Activated CD4-positive, alpha-beta T cell treated with anti-CD3 and anti-CD28 coated beads, Interleukin-2, amount 10 ng/mL, durations not matched to agents 24 days and 14 days (primary cell): ENCODE measurements at places on chromosomes 4 and X. TPM values are rescaled to one million over a fixed set of nuclear protein-coding genes. Genes with fewer than 3 reads are reported as not detected.
A peak's percentile ranks its signal among the peaks of the same experiment; 100 is the strongest.

DNA sequence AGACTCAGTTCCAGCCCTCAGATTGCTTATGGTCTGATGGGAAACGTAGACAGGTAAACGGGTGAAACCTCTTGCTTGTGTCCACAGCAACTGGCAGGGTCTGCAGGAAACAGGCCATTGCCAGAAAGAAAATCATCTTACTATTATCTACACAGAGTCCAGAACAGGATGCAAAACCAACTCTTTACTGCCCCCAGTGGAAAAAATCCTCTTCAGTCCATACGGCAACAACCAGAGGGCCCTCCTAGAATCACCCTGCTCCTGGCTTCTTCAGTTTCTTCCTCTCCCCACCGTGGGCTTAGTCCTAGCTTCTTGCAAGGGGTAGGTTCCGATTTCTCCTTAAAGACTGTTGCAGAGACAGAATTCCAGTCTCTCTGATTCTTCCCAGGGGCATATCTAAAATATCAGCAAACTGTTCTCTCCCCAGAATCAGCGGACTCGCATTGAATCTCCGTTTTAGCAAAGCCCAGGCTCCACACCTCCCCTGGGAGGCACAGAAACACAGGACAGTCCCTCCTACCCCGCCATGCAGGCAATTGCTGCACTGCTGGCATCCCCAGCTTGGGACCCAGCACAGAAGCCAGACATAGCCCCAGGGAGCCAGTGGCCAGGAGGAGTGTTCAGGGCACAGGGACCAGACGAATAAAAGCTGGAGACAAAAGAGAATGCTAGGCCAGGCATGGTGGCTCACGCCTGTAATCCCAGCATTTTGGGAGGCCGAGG lies 41.0 kb upstream of the SH3RF1 start:
- H3K36me3 ChIP-seq = no peaks in the 10 kb centered on the region
- H3K4me3 ChIP-seq = no peak overlapping the region
- H3K27me3 ChIP-seq = peaks cover 2% of the 10 kb centered on the region

- no peak overlapping the region for H3K27ac ChIP-seq
- H3K27me3 ChIP-seq = no peaks in the 10 kb centered on the region
- H3K4me3 ChIP-seq = no peak overlapping the region
- peaks cover 9% of the 10 kb centered on the region for H3K4me1 ChIP-seq
- DNase-seq = no peak
Observed at GRCh38 chrX:123625952-123626351, 106.9 kb downstream of the THOC2 start.

- H3K4me3 ChIP-seq = peak overlapping the region; percentile 7
- peak overlapping the region; percentile 82 for H3K27ac ChIP-seq
- H3K4me1 ChIP-seq = peaks cover 40% of the 10 kb centered on the region
- peak; percentile 79 for DNase-seq
- H3K36me3 ChIP-seq = no peaks in the 10 kb centered on the region
Observed at GRCh38 chr4:36348403-36348938, 67.1 kb downstream of the DTHD1 start.

DNA sequence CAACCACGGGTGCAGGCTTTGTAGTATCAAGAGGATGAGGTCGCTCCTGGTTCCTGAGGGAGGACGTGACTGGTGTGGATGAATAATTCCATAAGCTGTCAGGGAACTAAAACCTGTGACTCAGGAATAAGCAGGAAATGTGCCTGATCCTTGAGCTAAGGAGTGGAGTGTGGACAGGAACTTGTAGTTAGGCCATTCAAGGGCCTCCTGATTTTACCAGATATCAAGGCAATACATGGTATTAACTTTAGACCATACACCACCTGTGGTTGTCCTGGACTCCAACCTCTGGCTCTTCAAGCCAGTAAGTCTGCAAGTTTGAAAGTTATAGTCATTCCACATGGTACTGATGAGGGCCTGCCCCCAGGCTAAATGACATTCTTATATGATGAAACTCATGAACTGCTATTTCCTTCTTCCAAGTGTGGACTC lies 12.1 kb upstream of the ING2 start:
- DNase-seq = no peak
- H3K27ac ChIP-seq = no peak overlapping the region
- H3K4me1 ChIP-seq = no peaks in the 10 kb centered on the region
- H3K36me3 ChIP-seq = peaks cover 21% of the 10 kb centered on the region
- no peak overlapping the region for H3K4me3 ChIP-seq

DNA sequence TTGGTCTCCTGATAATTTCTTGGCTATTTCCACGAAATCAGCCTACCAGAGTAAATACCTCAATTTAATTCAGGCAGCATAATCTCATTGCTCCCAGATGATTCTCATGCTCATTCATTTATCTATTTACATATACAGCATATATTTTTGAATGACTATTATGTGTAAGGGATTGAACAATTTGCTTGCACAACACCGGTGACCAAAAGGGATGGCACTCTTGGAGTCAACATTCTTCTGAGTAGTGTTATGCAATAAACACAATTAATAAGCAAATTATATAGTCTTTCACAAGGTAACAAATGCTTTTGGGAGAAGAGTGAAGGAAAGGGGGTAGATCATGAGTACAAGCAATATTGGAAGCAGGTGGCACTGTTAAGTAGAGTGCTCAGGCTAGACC lies 1015.3 kb downstream of the ARAP2 start:
- DNase-seq = no peak
- no peak overlapping the region for H3K4me3 ChIP-seq
- H3K27ac ChIP-seq = no peak overlapping the region
- H3K36me3 ChIP-seq = no peaks in the 10 kb centered on the region
- no peaks in the 10 kb centered on the region for H3K4me1 ChIP-seq

DNA sequence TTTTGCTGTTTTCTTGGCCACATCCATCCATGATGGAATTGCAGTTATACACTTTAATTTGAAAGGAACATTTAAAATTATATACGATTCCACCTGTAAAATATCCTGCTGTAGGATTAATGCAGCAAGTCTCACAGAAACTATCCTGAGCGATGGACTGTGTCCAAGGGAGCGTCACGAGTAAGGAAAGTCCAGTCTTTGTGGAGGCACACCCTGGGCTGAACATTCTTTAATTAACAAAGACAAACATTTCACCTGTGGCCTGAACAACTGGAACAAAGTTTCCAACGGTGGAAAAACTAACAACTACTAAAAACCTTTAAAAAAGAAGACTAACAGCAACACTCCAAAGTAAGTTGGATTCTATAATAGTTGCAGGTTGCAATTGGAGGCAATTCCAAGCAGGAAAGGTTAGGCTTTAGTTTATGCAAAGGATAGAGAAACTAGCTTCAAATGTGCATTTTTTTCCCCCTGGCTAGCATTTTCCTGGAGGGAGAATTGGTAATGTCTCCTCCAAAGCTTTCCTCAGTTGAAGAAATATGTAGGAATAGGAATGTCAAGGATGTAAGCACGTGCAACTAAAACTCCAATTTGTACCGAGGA lies 11.0 kb downstream of the EREG start:
- peaks cover 10% of the 10 kb centered on the region for H3K27me3 ChIP-seq
- H3K27ac ChIP-seq = no peak overlapping the region
- H3K4me3 ChIP-seq = no peak overlapping the region
- peaks cover 2% of the 10 kb centered on the region for H3K4me1 ChIP-seq
- no peak for DNase-seq

DNA sequence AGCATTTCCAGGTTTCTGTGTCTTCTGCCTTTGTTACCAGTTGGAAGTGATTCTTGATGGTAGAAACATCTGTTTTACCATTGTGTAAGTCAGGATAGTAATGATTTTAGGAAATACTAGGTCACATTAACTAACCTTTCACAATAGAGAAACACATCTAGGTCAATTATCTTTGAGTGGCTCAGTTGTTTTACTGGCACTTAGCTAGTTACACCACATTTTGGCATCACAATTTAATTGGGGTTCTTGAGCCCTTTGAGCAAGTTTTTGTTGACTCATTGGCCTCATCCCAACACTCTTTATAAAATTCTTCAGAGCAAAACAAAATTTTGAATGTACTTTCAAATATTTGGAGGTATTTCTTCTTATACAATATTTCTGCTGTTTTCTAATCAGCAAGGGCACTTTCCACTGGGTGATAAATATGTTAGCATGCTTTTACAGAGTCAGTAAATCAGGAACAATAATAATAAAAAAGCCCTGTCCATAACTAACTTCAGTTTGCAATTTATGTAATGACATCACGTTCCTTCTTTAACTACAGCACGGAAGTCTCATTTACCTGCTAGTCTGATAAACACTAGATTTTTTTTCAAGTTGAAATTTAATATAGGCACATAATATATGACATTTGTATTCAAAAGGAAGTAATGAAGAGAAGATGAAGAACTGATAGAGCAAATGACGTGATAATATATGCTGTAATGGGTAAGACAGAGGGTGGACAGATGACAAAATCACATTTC lies 64.8 kb upstream of the GK2 start:
- no peaks in the 10 kb centered on the region for H3K4me1 ChIP-seq
- H3K36me3 ChIP-seq = no peaks in the 10 kb centered on the region
- no peak for DNase-seq
- no peak overlapping the region for H3K4me3 ChIP-seq
- no peaks in the 10 kb centered on the region for H3K27me3 ChIP-seq

DNA sequence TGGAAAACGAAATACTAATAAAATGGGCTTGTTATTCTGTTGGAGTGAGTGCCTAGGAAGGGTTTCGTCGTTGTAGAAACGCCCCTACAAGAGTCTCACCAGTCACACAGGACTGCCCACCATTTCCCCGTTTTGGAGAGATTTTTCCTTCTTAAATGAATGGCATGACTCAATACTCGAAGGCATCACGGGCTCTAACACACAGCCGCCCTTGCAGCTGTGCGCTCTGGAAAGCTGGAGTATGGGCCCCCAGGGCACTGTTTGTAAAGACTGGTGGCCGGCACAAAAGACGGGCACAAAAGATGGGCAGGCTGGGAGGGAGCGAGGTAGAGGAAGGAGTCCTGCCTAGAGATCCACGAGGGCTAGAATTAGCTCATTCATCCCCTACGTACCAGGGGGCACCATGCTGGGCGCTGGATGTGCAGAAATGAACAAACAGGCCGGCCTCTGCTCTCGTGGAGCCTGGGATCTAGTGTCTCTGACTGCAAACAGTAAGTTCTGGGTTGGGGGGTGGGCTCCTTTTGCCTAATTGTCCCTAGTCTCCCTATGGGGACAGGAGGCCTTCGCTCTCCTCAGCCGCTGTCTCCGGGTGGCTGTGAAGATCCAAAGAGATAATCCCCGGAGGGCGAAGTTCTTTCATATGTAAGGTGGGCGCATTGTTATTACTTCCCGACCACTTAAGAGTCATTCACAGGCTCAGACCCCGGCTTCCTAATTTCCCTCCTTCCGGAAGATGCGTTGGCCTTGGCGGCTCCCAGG lies 1.0 kb upstream of the SFRP2 start:
- H3K4me1 ChIP-seq = peaks cover 23% of the 10 kb centered on the region
- H3K4me3 ChIP-seq = no peak overlapping the region
- peaks cover 92% of the 10 kb centered on the region for H3K27me3 ChIP-seq
- no peaks in the 10 kb centered on the region for H3K36me3 ChIP-seq

GRCh38 chr4:6887591-6888371 lies 21.8 kb upstream of the TBC1D14 start:
- no peaks in the 10 kb centered on the region for H3K27me3 ChIP-seq
- H3K27ac ChIP-seq = no peak overlapping the region
- H3K4me1 ChIP-seq = peaks cover 16% of the 10 kb centered on the region

DNA sequence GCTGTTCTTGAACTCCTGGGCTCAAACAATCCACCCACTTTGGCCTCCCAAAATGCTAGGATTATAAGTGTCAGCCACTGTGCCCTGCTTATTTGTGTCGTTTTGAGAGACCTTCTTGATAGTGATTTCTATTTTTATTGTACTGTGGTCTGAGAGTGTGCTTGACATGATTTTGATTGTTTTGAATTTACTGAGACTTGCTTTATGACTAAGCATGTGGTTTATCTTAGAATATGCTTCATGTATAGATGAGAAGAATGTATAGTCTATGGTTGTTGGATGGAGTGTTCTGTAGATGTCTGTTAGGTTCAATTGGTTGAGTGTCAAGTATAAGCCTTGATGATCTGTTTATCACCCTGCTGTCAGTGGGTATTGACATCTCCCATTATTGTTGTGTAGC lies 789.3 kb downstream of the IL1RAPL1 start:
- no peaks in the 10 kb centered on the region for H3K36me3 ChIP-seq
- H3K27ac ChIP-seq = no peak overlapping the region
- no peak overlapping the region for H3K4me3 ChIP-seq

DNA sequence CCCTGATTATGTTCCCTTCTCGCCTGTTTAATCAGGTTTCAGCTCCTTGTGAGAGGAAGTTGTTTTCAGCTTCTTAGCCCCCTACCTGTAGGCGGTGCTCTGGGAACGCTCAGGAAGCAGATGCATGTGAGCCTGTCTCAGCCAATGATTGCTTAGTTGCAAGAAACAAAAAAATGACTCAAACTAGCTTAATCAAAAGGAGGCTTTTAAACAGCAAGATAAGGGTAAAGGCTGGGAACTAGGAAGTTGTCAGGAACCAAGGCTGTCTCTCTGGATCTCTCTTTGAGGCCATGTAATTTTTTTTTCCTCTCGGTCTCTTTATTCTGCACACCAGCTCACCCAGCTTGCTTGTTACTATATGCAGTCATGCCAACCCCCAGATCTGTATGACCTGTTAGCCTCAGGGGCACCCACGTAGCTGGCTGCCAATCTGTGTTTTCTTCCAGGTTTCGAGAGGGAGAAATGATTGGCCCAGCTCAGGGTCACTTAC lies 109.1 kb downstream of the PTTG2 start:
- peak; percentile 82 for DNase-seq
- peaks cover 16% of the 10 kb centered on the region for H3K4me1 ChIP-seq
- H3K4me3 ChIP-seq = no peak overlapping the region
- no peak overlapping the region for H3K27ac ChIP-seq
- peaks cover 33% of the 10 kb centered on the region for H3K36me3 ChIP-seq

DNA sequence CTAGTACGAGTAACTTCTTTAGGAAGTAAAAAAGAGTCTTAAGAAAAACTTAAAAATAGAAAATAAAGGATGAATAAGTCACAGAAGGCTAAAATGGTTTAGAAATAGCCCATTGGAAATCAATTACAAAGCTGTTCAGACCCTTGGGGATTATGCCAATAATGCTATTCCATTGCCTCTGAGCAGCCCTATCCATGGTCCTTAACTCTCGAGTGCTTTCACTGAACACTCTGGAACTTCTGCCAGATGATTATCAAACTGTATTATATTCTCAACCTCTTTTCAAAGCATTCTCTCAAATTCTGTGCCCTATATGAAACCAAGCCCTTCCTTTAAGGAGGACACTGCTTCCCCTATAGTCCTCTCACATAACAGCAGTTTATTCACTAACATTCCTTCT lies 17.0 kb downstream of the SLC9B1 start:
- no peak overlapping the region for H3K4me3 ChIP-seq
- no peaks in the 10 kb centered on the region for H3K4me1 ChIP-seq
- no peak overlapping the region for H3K27ac ChIP-seq
- H3K36me3 ChIP-seq = peaks cover 4% of the 10 kb centered on the region

GRCh38 chrX:134735015-134735414 lies 76.7 kb upstream of the PLAC1 start:
- no peak overlapping the region for H3K27ac ChIP-seq
- peaks cover 7% of the 10 kb centered on the region for H3K27me3 ChIP-seq
- H3K4me1 ChIP-seq = no peaks in the 10 kb centered on the region
- no peak overlapping the region for H3K4me3 ChIP-seq
- H3K36me3 ChIP-seq = no peaks in the 10 kb centered on the region

Gene CCNG2
- 10.4 and 11.1 TPM in 2 replicates for total RNA-seq

Gene TMEM47
- total RNA-seq = not detected in 2 replicates

Gene NHS
- total RNA-seq = 6.8 and 7.3 TPM in 2 replicates

Gene CT45A1
- total RNA-seq = not detected in 2 replicates

Gene XK
- 0.14 and 0.17 TPM in 2 replicates for total RNA-seq
